Stimulated activated CD8-positive, alpha-beta memory T cell treated with anti-CD3 and anti-CD28 coated beads, Interleukin-4, amount 100 ng/mL, for 1 hour (primary cell): ENCODE measurements at places on chromosomes 6 and 20.

DNA sequence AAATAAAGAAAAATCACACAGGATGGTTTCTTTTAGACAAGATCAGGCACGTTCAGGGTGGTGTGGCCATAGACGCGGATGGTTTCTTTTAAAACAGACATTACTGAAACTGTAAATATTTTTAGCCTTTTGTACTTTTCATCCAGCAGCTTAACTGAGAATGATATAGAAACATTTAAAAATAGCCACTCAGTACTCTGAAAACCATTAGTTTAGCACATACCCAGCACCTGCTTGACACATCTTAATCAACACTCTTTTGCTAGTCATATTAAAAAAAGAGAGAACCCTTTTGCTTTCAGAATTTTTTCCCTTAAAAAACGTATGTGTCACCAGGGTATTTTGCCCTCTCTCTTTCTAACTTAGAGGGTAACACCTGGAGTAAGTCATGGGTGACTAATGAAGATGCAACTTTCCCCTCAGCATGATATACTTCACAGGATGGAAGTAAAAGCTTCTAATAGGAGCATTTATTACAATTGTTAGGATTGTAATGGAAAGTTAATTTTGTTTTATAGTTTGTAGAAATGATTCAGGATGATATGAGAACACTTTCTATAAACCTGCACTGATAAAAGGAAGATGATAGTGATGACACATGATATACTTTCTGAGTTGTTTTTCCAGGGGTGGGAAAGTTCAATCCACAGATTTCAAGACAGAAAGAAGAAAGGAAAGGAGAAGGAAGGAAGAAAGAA, 45.2 kb downstream of the BACH2 start:
- DNase-seq, result no peak

- no peak for DNase-seq
Measured at GRCh38 chr6:151131324-151132007, 108.3 kb upstream of the AKAP12 start.

GRCh38 chr6:37630281-37630799, 67.3 kb downstream of the MDGA1 start:
- no peak for DNase-seq

GRCh38 chr6:132960720-132961119, 146.4 kb downstream of the RPS12 start:
- DNase-seq, result no peak

GRCh38 chr6:112600168-112600567, 253.0 kb downstream of the RFPL4B start:
- no peak for DNase-seq

- no peak for DNase-seq
Measured at GRCh38 chr20:21702016-21702415, 3.4 kb upstream of the PAX1 start.

DNA sequence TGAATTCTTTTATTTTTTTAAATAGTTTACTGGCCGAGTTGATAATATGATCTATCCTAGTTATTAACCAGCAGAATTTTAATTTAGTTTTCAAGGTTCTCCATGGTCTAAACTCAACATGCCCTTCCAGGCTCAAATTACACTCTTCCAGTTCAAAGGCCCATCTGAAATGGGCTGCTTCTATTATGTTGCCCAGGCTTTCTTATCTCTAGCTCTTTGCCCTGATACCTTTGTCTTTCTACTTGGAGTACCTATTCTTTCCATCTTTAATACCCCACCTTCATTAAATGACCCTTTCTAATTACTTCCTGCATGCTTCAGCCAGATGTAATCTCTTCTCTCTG, 541.2 kb upstream of the FLRT3 start:
- no peak for DNase-seq

- no peak for DNase-seq
Measured at GRCh38 chr6:42993445-42993844, 9.1 kb downstream of the PPP2R5D start.

- no peak for DNase-seq
Measured at GRCh38 chr20:55239269-55239668, 763.9 kb downstream of the DOK5 start.

DNA sequence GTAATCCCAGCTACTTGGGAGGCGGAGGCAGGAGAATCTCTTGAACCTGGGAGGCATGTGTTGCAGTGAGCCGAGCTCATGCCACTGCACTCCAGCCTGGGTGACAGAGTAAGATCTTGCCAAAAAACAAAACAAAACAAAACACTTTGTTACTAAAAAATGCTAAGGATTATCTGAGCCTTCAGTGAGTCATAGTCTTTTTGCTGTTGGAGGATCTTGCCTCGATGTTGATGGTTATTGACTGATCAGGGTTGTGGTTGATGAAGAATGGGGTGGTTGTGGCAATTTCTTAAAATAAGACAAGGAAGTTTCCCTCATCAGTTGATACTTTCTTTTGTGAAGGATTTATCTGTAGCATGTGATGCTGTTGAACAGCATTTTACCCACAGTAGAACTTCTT, 196.8 kb upstream of the HDDC2 start:
- DNase-seq, result no peak

DNA sequence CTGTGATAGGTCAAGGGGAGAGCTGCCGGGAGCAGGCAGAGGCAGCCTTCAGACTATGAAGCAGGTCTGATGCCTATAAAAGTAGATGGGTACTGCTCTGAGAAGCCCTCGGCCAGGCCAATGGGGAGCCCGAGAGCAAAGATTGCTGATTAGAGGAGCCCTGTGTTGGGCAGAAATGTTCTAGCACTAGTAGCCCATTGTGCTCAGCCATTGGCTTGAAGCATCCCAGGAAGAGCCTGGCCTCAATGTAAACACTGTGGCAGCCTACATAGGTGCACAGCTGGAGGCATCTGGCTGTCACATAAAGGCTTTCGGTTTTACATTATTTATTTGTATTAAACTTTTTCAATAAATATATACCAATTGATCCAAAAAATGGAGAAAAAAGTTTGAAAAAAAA, 67.7 kb downstream of the SNAP25 start:
- DNase-seq, result no peak

DNA sequence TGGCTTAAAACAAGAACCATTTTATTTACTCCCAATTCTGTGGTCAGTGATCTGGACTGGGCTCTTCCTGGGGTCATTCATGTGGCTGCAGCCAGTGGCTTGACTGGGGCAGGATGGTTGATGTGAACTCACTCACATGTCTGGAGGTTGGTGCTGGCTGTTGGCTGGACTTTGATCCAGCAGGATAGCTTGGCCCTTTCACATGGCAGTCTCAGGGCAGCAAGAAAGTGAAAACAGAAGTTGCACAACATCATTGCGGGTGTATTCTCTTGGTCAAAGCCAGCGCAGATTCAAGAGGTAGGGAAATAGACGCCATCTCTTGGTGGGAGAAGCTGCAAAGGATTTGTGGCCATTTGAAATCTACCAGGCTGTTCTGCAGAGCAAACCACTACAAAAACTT, 77.2 kb downstream of the MDGA1 start:
- no peak for DNase-seq

- DNase-seq, result no peak
Measured at GRCh38 chr6:37704923-37705238, 7.2 kb upstream of the MDGA1 start.

GRCh38 chr6:33847078-33847477, 43.3 kb upstream of the MLN start:
- no peak for DNase-seq

GRCh38 chr6:135438907-135439535, 58.5 kb downstream of the AHI1 start:
- no peak for DNase-seq

DNA sequence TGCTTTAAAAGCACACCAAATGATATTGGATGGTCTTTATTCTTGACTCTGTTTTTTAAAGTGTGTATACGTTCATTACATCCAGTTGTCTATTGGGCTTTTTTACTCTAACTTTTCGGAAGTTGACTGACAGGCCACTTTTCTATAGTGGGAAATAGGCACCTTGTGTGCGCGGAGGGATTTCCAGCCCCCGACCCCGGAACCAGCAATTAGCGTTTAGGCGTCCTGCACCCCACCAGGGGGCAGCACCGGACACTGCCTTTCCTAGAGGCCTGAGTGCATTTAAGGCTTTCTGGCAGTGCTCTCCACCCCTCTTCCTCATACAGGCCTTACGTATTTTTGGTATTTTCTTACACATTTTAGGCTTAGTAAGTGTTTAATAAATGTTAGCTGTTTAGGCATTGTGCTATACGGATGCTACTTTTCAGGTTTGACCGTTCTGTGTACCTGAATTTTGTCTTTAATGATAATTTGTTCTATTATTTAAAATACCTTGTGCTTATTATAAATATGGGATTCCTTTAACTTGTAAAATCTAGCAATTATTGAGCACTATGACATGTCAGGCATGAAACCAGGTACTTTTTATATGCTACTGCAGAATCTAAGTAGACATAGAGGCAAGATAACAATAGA, 231.8 kb downstream of the BCKDHB start:
- DNase-seq, result peak; percentile 41

DNA sequence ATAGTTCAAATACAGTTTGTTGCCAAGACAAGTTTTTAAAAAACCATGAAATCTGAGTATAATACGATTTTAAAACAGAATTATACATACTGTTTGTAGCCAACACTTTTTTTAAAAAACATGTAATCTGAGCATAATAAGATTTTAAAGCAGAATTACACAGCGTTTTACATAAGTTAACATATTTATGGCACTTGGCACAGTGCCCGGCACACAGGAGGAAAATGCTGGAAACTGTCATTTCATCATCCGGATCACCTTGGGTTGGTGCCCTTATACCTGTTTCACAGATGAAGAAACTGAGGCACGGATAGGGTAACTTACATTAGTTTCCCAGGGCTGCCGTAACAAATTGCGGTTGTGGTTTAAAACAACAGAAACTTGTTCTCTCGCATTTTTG, 193.0 kb downstream of the BMP7 start:
- no peak for DNase-seq

DNA sequence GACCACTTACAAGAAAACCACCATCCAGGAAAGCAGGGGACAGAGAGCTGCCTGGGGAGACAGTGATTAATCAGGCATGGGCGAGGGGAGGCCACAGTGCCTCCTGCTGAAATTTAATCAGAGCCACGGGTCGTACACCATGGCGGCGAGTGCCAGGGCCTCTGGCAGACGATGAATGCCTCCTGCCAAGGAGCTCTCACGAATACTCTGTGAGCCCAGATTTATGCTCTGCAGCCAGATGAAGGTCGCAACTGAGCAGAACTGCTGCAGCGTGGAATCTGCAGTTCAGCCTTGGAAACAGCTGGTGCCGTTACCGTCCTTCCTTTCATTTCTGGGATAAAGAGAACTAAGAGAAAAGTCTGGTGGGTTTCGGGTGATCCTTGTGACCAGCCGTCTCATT, 85.6 kb downstream of the BFSP1 start:
- no peak for DNase-seq

DNA sequence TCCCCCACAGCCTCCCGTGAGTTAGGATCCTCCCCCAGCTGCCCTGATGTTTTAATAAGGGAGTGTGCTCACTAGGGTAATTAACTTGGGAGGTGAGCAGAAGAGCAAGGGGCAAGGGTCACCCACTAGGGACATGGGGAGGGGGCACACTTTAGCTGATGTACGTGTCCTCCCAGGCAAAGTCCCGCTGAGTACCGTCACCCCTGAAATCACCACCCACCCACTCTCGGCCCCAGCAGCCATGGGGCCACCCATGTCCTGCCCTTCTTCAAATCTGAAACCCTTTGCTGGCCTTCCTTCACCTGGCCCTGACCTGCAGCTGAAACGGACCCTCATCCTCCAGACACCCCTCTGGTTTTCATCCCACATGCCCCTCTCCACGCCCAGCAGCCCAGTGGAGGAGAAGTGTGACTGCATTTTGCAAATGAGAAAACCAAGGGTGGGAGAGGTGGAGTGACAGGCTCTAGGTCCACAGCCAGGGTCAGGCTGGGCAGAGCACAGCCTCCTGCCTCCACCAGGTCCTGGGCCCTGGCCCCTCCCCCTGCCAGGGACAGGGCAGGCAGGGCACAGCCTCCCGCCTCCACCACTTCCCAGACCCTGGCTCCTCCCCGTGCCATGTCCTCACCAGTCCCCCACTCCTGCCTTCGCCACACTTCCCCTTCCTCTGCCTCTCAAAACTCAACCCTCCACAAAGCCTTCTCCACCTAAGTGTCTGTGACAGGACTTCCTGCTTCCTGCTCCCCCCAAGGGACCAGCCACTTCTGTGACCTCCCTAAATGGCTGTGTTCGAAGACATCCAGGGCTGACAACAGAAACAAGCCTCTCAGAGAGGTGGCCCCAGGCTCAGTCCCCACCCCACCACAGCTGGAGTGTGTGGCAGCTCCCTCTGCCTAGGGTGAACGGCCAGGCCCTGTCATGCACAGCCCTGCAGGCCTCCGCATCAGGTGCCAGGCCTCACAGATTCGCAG, 15.1 kb downstream of the ACSS1 start:
- DNase-seq, result no peak

DNA sequence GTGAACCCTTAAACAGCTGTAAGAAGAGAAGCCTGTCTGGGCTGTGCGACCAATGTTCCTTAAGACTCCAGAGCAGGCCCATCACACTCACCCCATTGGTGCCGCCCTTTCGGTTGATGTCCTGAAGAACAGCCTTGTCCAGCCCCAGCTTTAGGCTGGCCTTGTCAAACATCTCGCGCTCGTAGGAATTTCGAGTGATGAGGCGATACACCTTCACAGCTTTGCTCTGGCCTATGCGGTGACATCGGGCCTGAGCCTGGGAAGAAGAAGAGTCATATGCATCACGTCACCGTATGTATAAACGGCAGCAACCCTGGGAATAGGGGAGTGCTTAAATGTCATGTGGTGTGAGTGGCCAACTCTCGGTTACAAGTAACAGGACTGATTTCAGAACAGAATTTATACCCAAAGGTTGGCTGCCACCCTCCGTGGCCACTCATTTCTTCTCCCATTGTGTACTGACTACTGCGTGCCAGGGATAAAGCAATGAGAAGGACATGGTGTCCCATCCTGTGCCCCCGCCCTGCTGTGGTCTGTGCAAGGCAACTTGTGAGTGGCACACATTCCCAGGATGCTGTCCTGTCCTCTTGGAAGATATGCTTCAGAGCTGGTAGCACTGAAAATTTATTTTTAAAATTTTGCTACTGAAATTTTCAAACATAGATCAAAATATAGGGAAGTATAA, 90.7 kb upstream of the EMILIN3 start:
- DNase-seq, result no peak

GRCh38 chr20:18180815-18181214, 43.2 kb downstream of the KAT14 start:
- no peak for DNase-seq

- no peak for DNase-seq
Measured at GRCh38 chr20:23668477-23668951, 20.3 kb downstream of the CST4 start.

DNA sequence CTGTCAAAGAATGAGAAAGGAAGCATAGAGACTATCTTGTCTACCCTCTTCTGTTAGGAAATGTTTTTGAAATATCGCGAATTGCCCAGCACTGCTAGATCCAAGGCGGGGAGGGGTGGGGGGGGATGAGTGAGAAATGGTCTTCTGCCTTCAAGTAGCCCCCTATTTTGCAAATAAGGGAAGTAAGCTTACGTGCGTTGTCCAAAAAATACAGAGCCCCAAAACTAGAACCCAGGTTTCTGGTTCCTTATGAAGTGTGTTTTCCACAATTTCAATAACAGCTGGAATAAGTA, 923 bp upstream of the ILRUN start:
- DNase-seq, result no peak

- DNase-seq, result no peak
Measured at GRCh38 chr20:38135651-38136420, 29.2 kb downstream of the TGM2 start.

- DNase-seq, result no peak
Measured at GRCh38 chr6:14883921-14884320, 361.9 kb upstream of the JARID2 start.

GRCh38 chr20:62171245-62171644, 11.6 kb upstream of the MTG2 start:
- DNase-seq, result no peak
